NCI-H526 (cell line): ENCODE measurements at places on chromosomes 16 and 17.

DNA sequence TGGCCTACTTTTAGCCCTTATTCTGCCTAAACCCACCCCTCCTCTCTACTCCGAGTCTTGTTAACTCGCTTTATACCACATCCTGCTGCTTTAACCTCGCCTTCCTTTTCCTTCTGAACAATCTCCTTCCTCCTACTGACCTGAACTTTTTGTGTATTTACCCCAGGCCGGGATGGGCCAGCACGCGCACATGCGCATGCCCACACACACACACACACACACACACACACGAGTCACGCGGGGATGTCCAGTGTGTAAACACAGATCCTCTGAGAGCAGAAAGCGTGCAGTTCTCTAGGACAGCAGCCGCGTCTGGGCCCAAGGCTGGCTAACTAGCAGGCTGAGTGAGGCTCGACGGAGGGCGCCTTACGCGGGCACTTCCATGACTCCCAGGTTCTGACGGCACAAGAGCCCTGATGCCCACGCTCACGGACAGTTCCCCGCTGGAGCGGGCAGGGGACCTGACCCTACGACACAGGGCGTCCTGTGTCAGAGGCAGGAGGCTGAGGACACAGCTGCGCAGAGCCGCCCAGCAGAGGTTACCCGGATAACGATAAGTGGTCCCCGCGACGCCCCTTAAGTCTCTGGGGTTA, 610 bp downstream of the PIK3R5 start:
- no peak for DNase-seq

- no peak for DNase-seq
Measured at GRCh38 chr17:236641-237405, 55.4 kb upstream of the DOC2B start.

- no peak for DNase-seq
Measured at GRCh38 chr17:77378318-77379064, 237.7 kb downstream of the SEC14L1 start.

GRCh38 chr17:61460796-61461585, 8.8 kb downstream of the TBX4 start:
- DNase-seq, result no peak

- DNase-seq, result no peak
Measured at GRCh38 chr17:80109066-80109660, 7.8 kb downstream of the GAA start.

DNA sequence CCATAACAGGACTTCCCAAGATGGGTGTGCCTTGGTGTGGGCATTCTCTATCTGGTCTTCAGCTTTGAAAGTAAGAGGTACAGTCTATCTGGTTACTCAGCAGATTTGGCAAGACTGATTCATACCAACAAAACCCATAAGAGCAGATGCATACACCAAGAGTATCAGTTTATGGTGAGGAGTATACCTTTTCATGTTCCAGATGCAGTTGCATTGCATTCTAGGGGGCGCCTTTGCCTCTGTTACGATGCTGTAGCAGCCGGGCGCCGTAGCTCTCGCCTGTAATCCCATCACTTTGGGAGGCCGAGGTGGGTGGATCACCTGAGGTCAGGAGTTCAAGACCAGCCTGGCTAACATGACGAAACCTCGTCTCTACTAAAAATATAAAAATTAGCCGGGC, 31.1 kb upstream of the CARMIL2 start:
- peak; percentile 2 for DNase-seq

DNA sequence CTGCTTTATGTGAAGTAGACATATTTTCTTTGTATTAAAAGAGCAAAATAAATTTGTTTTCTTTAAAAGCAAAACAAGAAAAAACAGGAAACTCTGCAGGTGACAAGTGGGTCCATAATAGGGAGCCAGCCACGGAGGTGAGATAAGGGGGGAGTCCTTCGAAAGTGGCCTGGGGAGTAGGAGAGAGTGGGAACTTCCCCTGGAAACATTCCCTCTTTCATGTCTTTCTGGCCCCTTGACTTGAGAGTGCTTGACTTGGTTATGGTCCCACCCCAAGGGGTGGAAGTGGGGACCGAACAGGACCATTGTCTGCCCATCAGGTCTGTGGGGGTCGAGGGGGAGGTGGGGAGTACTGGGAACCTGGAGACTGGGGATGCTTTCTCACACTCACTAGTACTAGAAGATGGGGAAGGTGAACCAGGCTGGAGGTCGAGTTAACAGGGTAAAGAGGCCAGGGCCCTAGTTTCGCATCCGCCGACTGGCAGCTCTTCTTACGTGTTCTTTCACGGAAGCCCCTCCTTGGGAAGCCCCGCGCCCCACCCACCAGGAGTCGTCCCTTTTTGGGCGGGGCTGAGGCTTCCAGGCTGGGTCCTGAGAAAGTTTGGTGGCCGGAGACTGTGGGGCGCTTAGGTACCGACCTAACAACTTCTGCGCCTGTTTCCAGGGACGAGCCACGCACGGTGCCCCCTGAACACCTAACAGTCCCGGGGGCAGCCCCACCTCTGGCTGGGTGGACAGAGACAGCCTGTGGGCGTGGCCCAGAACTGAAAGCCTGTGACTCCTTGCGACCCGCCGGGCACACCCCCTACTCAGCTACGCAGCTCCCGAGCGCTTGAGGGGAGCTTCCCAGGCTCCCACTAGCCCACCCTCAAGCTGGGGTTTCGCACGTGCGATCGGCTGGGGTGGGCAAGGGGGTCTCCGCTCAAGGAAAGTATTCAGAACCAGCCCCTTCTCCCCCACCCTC, 790 bp downstream of the TRADD start:
- DNase-seq, result peak; percentile 34

DNA sequence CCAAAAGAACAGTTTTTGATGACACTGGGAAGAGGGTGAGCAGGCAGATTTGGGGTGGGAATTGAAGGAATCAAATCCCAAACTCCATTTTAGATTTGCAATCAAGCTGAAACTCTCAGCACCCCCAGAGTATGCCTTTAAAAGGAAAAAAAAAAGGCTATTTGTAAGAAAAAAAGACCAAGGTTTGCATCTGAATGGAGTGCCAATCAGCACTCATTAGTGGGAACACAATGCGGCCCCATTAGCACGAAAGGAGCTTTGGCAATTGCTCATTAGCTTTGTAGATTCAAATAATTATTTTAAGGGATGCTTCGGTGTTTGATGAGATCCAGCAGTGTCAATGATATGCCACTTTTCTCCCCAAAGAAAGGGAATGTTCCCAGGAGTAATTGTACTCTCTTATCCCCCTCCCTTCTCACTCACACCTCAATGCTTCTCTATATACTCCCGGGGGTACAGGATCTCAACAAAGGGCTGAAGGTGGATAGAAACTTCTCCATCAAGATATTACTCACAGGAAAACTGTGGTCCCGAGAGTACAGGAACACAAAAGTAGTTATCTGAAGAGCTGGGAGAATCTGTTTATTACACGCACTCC, 32.2 kb downstream of the CHP2 start:
- no peak for DNase-seq

DNA sequence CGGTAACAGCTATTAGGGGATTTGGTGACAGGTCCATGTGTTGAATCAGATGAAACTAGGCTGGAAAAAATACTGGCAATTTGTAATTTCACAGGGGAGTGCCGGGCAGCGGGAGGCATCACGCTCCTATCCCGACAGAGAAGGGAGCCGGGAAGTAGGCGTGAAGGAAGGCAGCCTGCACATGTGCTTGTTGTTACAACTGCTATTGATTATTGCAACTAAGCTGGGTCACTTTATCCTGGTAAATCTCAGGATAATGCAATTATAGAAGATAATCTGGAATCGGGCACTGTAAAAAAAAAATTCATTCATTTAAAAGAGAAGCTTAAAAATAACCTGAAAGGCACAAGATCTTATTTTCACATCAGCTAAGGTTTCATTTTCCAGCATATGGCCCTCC, 180.6 kb downstream of the FOXL1 start:
- DNase-seq, result no peak

GRCh38 chr17:34227707-34228106, 27.4 kb upstream of the CCL2 start:
- DNase-seq, result no peak

DNA sequence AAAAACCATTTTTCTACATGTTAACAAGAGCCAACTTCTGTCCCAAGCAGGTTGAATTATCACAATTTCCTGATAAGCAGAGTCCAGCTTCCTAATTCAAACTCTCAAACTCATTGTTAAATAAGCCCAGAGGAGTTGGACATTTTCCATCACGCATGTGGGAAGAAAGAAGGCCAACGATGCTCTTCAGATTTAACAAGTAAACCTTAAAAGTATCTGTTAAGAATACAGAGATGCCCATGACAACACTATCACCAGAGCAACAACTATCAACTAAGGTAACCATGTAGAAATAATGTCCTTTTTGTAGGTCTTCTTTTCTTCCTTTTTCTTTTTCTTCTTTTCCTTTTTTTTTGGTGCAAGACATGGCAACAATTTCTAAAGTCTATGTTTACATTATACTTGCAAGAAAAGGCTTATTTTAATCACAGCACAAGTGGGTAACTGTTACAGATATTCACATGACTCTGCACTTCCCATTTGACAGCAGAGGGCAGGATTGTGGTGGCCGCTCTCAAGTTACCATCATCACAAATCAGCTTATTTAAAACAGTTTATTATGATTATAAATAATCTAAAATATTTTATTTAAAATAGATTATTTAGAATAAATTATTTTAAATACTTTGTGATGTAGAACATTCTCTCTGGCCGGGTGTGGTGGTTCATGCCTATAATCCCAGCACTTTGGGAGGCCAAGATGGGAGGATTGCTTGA, 35.7 kb upstream of the DHRS7B start:
- no peak for DNase-seq

- peak; percentile 23 for DNase-seq
Measured at GRCh38 chr16:82061861-82062525, 26.9 kb downstream of the HSD17B2 start.
